ENCODE measurements at places on chromosomes 7 and 10.

DNA sequence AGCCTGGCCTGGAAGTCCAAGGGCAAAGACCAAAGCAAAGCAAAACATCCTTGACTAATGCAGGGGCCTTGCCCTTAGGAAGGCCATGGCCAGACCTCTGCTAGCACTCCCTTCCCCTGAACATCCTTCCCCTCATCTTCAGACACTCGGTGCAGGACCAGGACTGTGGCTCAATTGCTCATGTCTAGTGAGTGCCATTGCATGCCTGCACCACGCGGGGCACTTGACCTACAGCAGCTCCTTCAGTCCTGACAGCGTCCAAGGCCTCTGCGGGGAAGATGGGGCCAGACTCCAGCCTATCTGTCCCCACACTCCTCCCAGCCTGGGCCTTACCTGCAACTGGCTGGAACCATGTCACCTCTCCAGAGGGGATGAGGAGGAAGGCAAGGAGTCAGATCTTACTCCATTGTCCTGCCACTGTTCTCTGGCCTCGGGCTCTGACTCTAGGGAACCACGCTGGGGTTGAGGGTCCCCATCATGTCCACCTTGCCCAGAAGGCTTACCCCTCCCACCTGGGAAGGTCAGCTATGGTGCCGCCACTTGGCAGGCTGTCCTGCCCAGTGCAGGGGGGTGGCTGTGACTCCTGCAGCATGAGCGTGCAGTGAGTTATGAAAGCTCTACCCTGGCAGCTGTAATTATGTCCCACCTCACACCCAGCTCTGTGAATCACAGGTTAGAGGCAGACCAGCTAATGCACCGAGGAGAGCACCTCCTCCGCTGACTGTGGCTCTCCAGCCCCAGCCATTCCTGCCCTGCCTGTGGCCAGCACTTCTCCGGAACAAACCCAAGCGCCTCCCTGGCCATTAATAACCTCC lies 16.1 kb downstream of the DRGX start:
- no peak for DNase-seq

GRCh38 chr7:71657386-71657785 lies 525.4 kb downstream of the GALNT17 start:
- DNase-seq = no peak

DNA sequence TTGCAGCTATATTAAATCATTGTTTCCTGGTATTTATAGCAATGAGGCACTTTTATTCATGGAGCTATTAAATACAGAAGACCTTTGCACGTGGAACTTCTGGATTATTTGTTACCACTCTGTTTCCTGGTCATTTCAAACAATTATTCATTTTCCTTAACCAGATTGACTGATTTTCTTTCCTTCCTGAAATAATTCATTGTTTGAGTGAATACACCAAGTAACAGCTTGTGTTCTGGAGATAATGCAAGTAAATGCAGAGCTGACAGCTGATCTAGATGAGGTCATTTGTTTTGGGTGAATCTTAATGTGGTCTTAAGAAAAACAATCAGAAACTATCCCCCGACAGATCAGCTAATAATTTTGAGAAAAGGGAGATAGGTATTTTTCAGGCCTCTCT lies 497.7 kb downstream of the KIF20B start:
- no peak for DNase-seq

GRCh38 chr7:139680676-139681462 lies 96.9 kb downstream of the HIPK2 start:
- no peak for DNase-seq

DNA sequence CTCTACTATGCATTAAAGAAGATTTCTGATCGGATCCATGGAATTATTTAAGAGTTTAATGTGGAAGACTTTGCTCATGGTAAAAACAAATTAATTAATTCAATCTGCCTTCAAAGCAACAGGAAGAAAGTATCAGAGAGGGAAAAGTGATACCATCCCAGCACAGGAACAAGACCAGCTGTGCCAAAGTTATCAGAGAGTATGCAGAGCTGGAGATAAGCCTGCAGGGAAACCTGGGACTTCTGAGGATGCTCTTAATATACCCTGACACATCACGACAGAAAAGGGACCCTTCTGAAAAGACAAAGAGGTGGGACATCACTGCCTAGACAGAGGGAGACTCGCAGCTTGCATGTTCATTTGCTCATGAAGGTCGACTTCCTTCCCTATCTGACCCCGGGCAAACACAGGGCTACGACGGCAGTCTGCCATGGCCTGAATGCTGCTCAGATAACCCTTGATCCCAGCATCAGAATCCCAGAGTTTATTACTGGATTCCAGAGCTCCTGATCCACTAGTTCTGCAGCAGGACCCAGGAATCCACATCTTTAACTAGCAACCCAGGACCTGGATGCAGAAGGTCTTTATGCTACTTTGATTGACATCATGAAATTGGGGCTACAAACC lies 29.5 kb downstream of the FAM171A1 start:
- no peak for DNase-seq

- no peak for DNase-seq
Observed at GRCh38 chr7:959271-959670, 4.8 kb upstream of the ADAP1 start.

GRCh38 chr7:32037650-32038198 lies 32.5 kb downstream of the PDE1C start:
- no peak for DNase-seq

DNA sequence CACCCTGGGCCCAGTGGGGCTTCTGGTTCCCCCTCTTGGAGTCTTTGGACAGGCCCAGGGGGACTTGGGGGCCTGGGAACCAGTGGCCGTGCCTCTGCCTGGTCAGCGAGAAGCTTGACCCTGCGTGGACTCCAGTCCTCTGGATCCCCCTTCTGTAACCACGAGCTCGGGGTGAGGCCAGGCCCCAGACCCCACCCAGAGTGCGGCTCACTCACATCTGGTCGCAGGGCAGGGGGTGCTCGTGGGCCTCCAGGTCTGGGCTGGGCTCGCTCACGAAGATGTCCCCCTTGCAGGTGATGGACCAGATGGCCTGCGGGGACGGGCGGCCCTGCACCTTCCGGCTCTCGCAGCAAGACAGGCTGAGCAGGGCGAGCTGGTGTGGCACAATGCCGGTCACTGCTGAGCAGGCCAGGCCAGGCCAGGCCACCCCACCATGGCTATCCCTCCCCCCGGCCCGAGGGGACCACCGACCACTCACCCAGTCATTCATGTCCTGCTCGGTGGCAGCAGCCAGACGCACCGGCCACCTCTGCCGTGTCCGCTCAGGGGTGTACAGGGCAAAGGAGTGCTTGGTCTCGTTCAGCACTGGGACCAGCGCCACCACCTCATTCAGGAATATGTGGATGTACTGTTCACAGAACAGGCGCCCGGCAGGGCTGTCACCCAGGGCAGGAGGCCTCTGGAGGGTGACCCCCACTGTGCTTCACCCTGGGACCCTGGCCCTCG lies 19.7 kb downstream of the BHLHA15 start:
- no peak for DNase-seq

DNA sequence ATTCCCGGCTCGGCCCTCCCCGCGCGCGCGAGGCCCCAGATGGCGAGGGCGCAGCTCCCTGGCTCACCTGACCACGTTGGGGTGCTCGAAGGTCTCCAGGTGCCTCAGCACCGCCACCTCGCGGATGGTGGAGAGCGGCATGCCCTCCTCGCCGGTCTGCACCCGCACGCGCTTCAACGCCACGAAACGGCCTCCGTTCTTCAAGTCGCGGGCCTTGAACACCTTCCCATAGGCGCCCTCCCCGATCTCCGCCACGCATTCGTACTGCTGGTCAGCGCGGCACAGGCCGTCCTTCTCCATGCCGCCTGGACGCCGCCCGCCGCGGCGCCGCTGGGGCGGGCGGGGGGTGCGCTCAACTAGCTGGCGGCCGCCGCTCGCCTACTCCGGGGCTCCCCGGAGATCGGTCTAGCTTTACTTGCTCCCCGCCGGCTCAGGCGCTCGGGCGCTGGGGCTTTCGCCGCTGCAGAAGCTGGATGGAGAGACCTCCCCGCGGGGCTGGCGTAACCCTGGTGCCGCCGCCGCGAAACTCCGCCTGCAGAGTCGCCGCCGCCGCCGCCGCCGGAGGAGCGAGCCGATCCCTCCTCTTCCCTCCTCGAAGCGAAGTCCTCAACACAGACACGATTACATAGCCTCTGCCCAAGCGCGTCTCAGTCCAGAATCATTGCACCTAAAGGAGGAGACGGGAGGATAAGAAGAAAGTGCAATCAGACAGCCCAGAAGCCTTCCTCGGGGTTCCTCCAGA lies 3.2 kb downstream of the CDK6 start:
- DNase-seq = peak; percentile 84

All from NCI-H2171 (cell line).